CD8-positive, alpha-beta memory T cell (primary cell): ENCODE measurements at places on chromosomes 4 and X. TPM values are rescaled to one million over a fixed set of nuclear protein-coding genes. Genes with fewer than 3 reads are reported as not detected.

FAAH2 gene
- 2.0 TPM for total RNA-seq

GASK1B gene
- 0.29 TPM for total RNA-seq

DMRTC1 gene
- not detected for total RNA-seq

DNA sequence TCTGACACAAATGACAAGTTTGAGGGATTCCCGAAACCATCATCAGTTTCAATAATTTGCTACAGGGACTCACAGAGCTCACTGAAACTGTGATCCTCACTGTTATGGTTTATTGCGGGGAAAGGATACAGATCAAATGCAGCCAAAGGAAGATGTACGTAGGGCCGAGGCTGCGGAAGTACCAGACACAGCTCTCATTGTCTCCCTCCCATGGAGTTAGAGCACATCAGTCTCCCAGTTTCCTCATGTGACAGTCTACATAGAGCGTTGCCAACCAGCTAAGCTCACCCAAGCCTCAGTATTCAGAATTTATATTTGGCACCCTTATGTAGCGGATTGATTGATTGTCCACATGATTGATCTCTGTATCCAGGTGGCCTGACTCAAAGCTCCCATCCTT lies 137.8 kb upstream of the TENM3 start:
- H3K27me3 ChIP-seq, result no peaks in the 10 kb centered on the region
- no peaks in the 10 kb centered on the region for H3K4me1 ChIP-seq
- H3K36me3 ChIP-seq, result no peaks in the 10 kb centered on the region
- no peak overlapping the region for H3K27ac ChIP-seq
- no peak for DNase-seq

DNA sequence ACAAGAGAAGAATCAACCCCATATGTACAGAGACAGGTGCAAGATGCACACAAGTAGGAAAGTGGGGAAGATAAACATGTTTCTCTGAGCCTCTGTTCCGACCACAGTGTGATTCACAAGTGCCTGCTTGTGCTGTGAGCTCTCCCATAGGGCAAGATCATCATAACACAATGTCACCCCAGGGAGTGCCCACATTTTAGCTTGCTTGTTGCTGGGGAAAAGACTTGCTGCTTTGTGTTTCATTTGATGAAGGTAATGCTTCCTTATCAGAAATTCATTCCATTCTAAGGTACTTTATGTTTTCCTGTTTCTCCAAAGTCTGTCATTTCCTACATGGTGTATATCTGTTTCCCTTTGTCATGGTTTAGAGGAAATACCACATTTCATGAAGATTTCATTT lies 304.5 kb upstream of the DIPK2B start:
- H3K27me3 ChIP-seq, result no peaks in the 10 kb centered on the region
- H3K36me3 ChIP-seq, result no peaks in the 10 kb centered on the region
- H3K4me3 ChIP-seq, result no peak overlapping the region
- H3K4me1 ChIP-seq, result no peaks in the 10 kb centered on the region

DNA sequence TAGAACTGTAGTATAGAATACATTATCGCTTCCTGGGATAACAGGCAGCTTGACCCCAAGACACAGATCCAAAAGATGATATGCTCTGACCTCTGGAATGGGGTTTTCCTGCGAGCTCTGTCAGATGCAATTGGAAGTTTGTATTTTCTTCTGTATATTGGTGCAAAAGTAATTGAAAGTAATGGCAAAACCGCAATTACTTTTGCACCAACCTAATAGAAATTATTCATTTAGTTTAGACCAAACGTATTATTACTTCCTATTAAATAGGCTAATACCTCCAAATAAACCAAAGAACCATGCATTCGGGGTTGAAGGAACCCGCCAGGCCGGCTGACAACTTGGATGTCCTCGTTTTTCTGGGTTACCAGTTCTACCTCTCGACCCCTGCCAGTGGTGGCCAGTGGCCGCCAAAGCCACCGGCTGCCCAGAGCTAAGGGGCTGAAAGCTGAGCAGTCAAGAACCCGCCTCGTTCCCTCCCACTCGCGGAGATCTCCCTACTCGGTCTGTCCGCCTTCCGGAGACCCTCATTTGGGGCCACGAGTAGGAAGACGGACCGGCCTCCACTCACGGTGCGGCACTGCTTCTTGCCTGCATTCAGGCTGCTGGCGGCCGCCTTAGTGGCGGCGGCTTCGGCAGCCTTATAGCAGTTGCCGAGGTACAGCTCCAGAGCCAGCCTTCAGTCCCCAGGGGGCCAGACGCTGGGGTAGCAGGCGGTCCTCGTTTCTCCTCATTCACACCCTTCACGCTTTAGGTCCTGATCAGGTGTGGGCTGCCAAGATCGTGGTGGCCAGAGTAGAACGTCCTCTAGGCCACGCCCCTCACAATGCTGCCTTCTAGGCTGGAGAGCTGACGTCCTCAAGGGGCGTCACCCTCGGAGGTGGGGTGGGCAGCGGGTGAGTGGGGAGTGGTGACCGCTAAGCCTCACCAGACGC lies 121.9 kb downstream of the RBMX2 start:
- no peak overlapping the region for H3K4me3 ChIP-seq
- DNase-seq, result no peak
- no peak overlapping the region for H3K27ac ChIP-seq
- H3K4me1 ChIP-seq, result no peaks in the 10 kb centered on the region
- no peaks in the 10 kb centered on the region for H3K36me3 ChIP-seq
- H3K27me3 ChIP-seq, result no peaks in the 10 kb centered on the region

DNA sequence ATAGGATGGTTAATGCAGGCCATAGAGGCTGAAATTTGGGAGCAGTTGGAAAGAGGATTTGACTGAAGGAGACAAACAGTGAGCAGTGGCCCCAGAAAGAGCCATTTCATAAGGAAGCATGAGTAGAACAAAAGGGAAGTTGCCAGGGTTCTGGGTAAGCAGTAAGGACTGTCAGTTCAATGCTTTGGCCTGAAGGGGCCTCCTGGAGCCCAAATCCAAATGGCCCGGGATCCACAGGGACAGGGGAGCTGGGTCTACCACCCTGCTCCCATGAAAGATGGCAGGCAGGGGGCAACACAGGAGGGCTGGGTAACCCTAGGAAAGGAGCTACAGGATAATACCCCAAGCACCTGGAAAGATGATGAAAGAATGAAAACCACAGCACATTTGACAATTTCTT lies 4.1 kb upstream of the INTS6L start:
- H3K4me3 ChIP-seq, result no peak overlapping the region
- no peaks in the 10 kb centered on the region for H3K4me1 ChIP-seq
- no peaks in the 10 kb centered on the region for H3K36me3 ChIP-seq
- H3K27ac ChIP-seq, result no peak overlapping the region

DNA sequence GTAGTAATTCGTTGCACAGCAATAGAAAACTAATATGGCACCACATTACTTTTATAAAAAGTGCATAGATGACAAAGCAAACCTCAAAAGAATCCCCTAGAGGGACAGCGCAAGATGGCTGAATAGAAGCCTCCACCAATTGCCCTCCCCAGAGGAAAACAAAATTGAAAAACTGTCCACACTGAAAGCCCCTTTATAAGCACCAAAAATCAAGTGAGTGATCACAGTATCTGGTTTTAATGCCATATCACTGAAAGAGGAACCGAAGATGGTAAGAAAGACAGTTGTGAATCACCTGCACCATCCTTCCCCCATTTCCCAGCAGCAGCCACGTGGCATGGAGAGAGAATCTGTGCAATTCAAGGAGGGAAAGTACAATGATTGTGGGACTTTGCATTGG lies 522.2 kb downstream of the GLUD2 start:
- DNase-seq, result no peak
- no peak overlapping the region for H3K27ac ChIP-seq
- no peak overlapping the region for H3K4me3 ChIP-seq

DNA sequence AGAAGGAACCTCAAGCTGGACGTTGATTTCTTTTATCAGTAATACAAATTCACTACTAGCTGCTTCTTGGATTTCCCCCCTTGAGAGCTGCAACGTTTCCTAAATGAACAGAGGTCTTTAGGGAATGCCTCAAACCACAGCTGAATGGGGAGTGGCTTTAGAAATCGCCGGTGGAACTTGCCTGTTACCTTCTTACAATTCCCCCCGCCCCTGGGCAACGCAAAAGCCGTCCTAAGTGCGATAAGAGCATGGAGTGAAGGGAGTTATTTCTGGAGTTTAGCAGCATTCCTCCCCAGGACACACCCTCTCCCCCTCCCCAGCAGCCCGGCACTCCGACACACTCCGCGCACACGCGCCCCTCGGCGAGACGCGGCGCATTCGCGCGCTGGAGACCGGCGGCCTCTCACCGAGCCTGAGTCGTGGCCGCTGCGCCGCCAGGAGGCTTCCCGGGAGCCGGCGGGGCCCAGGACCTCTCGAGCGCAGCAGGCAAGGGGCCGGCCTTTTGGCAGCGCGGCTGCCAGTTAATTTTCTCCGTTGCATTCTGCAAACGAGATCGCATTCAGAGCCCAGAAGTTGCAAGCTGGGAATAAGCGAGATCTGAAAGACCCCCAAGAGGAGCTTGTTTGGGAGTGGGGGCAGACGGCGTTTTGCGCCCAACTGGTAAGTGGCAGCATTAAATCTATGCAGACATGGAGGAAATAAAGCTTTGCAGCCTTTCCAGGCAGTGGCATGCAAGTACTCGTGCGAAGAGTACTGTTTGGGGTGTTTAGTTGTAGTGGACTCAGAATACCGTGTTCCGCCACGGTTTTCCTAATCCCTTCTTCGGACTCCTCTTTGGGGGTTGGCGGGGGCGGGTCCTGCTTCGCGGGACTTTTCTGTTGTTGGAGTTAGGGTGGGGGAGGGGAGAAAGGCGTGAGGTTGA lies 134.7 kb downstream of the PALLD start:
- no peak overlapping the region for H3K4me3 ChIP-seq
- no peak for DNase-seq
- H3K36me3 ChIP-seq, result no peaks in the 10 kb centered on the region
- H3K27me3 ChIP-seq, result peaks cover 5% of the 10 kb centered on the region

- no peak for DNase-seq
- H3K27me3 ChIP-seq, result no peaks in the 10 kb centered on the region
- H3K27ac ChIP-seq, result no peak overlapping the region
- H3K4me3 ChIP-seq, result no peak overlapping the region
- H3K36me3 ChIP-seq, result no peaks in the 10 kb centered on the region
- H3K4me1 ChIP-seq, result no peaks in the 10 kb centered on the region
Observed at GRCh38 chr4:184345573-184345922, 127.9 kb upstream of the ENPP6 start.

DNA sequence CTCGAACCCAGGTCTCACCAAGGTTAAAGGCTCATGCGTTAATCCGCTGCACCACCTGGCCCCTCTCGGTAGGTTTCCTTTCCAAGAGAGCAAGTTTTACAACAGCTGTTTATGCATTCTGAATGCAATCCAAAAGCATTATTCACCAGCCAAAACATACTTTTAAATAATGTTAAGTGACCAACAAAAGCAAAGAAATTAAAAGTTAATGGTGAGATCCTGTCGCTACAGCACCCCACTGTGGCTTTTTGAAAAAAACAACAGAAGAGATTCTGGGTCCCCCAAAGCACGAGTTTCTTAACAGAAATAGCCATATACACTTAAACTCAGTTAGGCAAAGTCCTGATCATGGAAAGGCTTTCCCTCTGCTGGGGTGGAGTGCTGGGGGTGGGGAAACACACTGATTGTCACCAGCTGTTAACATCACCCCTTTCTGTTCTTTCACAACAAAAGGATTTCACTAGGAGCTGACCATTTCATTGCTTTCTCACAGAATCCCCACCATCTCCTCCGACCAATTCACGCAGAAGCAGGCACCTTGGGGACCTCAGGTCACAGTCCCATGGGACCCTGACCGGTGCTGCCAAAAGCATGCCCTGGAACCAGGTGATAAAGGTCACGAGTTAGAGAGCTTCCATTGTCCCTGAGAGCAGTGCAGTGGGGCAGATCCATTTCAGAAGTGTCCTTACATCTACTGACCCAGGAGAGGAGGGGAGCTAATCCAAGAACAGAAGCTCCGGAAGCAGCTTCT lies 51.2 kb downstream of the ZNF827 start:
- H3K4me3 ChIP-seq, result no peak overlapping the region
- H3K4me1 ChIP-seq, result no peaks in the 10 kb centered on the region
- no peak overlapping the region for H3K27ac ChIP-seq
- H3K36me3 ChIP-seq, result no peaks in the 10 kb centered on the region
- H3K27me3 ChIP-seq, result no peaks in the 10 kb centered on the region
- DNase-seq, result no peak
